ENCODE measurements at places on chromosomes 6 and 20.
A peak's percentile ranks its signal among the peaks of the same experiment; 100 is the strongest.

GRCh38 chr6:33632558-33633039 lies 11.5 kb downstream of the ITPR3 start:
- H3K27ac ChIP-seq: peak overlapping the region; percentile 84
- peak; percentile 59 for DNase-seq
- H3K4me3 ChIP-seq: peak overlapping the region; percentile 95
- H3K36me3 ChIP-seq: peaks cover 24% of the 10 kb centered on the region

DNA sequence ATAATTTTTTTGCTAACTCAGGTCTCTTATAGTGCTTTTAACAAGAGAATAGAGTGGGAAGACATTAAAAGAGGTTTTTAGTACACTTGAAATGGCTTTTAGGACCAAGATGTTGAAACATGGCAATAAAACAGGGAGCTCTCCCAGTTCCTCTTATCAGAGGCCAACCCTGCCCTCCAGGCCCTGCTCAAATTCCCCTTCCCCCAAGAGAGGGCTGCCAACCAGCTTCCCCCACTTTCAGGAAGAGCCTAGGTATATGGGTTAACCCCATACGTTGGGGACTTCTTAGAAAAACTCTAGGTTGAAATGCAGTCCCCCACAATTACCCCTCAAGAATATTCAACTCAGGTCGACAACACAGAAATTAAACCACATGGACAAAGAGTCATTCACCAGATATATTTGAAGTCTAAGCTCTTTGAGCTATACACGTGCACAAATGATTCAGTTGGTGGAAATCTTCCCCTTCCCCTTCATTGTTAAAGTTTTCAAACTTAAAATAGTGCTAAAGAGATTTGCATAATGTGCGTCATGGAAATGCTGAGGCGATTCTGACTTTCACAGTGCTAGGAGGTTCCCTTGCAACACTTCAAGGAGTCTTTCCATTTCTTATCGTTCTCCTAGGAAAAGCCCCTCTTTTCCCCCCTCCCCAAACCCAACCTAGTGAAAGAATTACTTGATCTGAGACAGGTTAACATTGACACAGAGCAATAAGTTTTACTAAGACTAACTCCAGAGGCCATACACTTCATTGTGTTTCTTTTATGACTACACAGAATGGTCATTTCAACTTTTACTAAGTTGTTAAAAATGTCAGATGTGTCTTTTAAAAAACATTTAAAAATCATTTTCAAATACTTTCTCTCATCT lies 49.8 kb upstream of the ENPP5 start:
- H3K4me3 ChIP-seq: no peak overlapping the region
- no peak for DNase-seq
- H3K4me1 ChIP-seq: no peaks in the 10 kb centered on the region
- H3K27ac ChIP-seq: peak overlapping the region; percentile 25
- peaks cover 3% of the 10 kb centered on the region for H3K36me3 ChIP-seq

- no peaks in the 10 kb centered on the region for H3K27me3 ChIP-seq
- no peak for DNase-seq
- peaks cover 4% of the 10 kb centered on the region for H3K4me1 ChIP-seq
- peaks cover 22% of the 10 kb centered on the region for H3K36me3 ChIP-seq
- no peak overlapping the region for H3K4me3 ChIP-seq
Measured at GRCh38 chr20:18190338-18191233, 52.9 kb downstream of the KAT14 start.

- no peak overlapping the region for H3K27ac ChIP-seq
- H3K27me3 ChIP-seq: peaks cover 9% of the 10 kb centered on the region
- peaks cover under 1% of the 10 kb centered on the region for H3K4me1 ChIP-seq
- no peak for DNase-seq
- H3K4me3 ChIP-seq: no peak overlapping the region
Measured at GRCh38 chr6:90356012-90356421, 59.4 kb upstream of the BACH2 start.

DNA sequence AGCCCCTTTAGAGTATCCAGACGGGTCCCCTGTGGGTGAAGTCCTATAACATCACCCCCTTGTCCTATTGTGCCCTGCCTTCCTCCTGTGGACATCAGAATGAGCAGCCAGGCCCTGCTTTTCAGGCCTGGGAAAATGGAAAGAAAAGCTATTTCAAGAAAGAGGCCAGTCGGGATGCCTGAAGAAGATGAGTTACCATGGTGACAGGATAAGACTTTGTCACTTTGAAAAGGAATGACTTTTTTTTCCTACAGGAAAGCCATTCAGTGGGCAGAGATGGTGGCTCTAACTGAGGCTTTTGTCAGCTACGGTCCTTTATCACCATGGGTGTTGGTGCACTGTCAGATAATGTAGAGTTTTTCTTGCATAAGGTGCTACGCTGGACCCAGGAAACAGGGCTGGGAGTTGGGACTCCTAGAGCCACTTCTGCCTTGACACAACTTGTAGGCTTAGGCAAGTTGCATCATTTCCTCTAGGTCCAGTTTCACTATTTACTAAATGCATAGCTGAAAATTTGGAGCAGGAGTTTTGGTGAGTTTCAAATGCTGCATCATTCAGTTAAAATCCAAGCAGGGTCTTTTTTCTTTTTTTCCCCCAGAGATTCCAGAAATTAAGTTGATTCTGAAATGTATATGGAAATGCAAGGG lies 293.6 kb upstream of the PRND start:
- H3K27me3 ChIP-seq: peaks cover 50% of the 10 kb centered on the region
- H3K4me1 ChIP-seq: no peaks in the 10 kb centered on the region
- H3K4me3 ChIP-seq: no peak overlapping the region
- no peak for DNase-seq

DNA sequence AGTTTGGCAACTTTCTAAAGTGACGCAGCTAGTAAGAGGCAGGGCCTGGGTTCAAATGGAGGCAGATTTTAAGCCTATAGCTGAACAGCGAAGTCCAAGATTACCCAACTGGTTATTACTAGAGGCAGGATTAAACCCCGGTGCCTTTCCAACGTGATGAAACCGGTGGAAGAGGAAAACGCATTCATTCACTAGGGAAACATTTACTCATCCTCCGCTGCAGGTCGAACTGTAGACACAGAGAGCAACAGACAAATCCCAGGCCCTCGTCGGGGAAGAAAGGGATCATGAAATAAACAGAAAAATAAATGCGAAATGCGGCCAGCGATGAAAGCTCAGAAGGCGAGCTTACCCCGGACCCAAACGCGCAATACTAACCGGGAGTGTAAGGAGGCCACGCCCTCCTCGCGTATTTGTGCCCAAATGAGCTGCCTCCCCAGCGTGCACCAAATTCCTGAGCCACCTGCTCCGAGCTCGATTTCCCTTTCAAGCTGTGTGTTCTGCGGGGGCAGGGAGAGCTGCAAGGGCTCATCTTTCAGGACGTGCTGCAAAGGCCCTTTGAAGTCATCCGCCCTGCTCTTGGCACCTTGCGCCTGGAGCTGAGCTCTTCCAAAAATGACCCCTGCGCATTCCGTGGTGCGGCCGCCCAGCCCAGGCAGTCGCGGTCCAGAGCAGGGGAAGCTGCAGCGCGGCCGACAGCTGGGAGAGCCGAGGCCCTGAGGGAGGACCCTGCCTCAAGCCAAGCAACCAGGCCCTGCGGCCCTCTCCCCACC lies 46.9 kb downstream of the PDYN start:
- no peak for DNase-seq
- no peak overlapping the region for H3K27ac ChIP-seq
- H3K4me3 ChIP-seq: no peak overlapping the region
- H3K27me3 ChIP-seq: peaks cover 96% of the 10 kb centered on the region

DNA sequence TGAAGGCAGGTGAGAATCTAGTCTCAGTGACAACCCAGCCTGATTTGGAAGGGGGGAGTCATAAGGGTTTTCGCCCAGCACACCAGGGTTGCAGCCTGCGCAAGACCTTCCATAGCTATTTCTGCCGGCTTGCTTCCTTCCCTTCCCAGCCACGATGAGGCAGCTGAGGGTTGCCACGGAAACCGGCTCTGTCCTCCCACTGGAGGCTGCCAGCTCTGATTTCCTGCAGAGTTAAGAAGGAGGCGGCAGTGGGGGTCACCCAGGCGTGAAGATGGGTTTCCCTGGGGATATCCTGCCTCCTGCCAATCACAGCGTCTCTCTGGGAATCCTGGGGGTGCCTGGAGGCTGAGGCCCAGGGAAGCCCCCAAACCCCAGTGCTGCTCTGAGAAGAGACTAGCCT lies 23.1 kb upstream of the KCNB1 start:
- H3K4me1 ChIP-seq: peaks cover 4% of the 10 kb centered on the region
- no peak overlapping the region for H3K4me3 ChIP-seq
- H3K36me3 ChIP-seq: peaks cover 3% of the 10 kb centered on the region
- H3K27ac ChIP-seq: no peak overlapping the region

DNA sequence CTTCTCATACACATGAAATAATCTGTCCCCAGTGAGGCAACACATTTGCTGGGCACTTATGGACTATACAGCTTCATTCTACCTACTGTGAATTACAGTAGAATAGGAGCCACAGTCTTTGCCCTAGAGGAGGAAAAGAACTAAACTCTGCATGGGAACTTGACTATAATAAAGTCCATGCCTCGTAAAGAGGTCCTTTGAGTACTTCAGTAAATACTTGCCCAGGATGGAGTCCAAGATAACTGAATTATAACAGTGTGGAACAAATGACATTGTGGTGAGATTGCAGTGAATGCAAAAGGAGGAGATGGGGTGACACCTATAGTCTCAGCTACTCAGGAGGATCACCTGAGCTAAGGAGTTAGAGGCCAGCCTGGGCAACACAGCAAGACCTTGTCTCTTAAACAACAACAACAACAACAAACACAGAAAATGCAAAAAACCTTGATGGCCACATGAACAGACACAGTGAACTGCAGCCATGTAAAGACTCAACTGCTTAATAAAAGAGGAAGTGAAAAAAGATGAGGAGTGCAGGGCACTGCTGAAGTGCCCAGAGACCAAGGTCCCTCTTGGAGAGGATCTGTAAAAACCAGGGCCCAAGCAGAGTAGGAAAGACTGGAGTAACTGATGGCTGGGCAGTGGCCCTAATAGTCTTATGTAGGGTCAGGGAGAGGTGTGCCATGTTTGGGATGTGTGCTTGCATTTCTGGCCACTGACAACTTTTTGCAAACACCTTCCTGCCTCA lies 3.7 kb downstream of the MRPS18A start:
- H3K4me3 ChIP-seq: no peak overlapping the region
- no peak for DNase-seq
- H3K27me3 ChIP-seq: no peaks in the 10 kb centered on the region
- no peak overlapping the region for H3K27ac ChIP-seq
- H3K4me1 ChIP-seq: peaks cover 51% of the 10 kb centered on the region

DNA sequence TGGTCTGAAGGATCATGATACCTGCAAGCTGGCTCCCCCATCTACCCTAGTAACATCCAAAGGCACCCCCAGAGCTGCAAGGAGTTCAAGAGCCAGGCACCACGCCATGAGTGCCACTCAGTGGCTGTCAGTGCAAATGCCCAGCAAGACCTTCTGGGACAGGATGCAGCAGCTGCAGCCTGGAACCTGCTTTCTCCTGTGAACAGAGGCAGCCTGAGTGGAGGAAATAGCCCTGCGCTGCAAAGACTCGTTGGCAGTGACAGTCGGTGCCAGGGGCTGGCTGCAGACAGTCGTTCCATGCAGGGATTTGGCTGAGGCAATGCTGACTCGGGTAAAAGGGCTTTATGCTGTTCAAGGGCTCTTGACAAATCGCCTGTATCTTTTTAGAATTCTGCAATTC lies 15.7 kb upstream of the SSTR4 start:
- H3K27me3 ChIP-seq: peaks cover 7% of the 10 kb centered on the region
- H3K4me1 ChIP-seq: no peaks in the 10 kb centered on the region
- H3K36me3 ChIP-seq: no peaks in the 10 kb centered on the region
- H3K4me3 ChIP-seq: no peak overlapping the region
- H3K27ac ChIP-seq: no peak overlapping the region

- no peaks in the 10 kb centered on the region for H3K27me3 ChIP-seq
- DNase-seq: no peak
- no peak overlapping the region for H3K4me3 ChIP-seq
- no peaks in the 10 kb centered on the region for H3K4me1 ChIP-seq
Measured at GRCh38 chr20:14951105-14951504, 613.7 kb upstream of the FLRT3 start.

DNA sequence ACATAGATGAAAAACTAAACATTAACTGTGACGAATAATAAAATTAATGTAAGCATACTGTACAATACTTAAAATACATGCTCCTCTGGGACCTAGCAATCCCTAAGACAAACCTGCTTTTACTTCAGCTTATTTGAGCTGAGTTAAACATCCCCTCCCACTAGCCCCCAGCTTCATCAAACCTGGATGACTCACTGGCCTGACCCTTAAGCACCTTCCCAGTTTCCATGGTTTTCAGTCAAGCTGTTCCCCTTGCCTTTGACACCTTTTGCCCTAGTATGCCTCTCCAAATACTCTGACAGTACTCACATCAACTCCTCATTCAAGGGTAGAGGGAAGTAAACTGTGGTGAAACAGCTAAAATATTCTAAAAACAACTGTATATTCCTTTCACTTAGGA lies 4.2 kb downstream of the ELOVL4 start:
- peaks cover 15% of the 10 kb centered on the region for H3K4me1 ChIP-seq
- no peak for DNase-seq

GRCh38 chr20:19661717-19662636 lies 96.1 kb upstream of the RIN2 start:
- H3K36me3 ChIP-seq: no peaks in the 10 kb centered on the region
- DNase-seq: peak; percentile 30
- no peaks in the 10 kb centered on the region for H3K4me1 ChIP-seq
- H3K27me3 ChIP-seq: peaks cover 67% of the 10 kb centered on the region
- H3K4me3 ChIP-seq: no peak overlapping the region
- H3K27ac ChIP-seq: no peak overlapping the region

DNA sequence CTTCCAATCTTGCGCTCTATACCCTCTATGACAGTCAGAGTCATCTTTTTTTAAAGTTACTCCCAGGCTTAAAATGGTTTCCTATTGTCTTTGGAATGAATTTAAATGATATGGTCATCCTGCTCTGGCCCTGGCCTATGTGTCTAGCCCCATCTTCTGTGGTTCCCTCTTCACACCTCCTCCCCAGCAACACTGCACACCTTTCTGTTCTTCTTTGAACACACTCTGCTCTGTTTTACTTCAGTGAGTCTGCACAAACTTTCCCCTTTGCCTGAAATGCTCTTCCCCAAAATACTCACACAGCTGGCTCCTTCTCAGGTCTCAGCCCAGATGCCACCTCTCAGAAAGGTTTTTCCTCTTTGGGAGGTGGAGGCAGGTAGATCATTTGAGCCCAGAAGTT lies 132.7 kb downstream of the FYN start:
- H3K4me1 ChIP-seq: peaks cover 96% of the 10 kb centered on the region
- H3K27ac ChIP-seq: peak overlapping the region; percentile 94
- H3K4me3 ChIP-seq: peak overlapping the region; percentile 62
- H3K27me3 ChIP-seq: no peaks in the 10 kb centered on the region

DNA sequence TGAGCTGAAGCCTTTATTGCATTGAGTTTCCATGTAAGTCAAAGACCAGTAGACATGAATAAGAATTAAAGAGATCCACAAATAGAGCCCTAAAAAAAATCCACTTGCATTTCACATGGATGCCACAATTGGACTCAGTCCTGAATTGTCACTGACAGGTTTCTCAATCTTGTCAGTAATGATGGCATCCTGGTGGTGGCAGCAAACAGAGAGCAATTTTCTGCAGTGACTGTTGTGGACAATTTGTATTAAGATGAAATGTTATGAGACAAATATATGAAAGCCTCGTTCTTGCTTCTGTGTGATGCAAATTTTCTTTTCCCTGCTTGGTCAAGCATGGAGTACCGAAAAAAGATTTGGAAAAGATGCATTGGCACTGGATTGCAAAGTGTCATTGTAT lies 278.9 kb downstream of the SAMD5 start:
- no peak for DNase-seq
- H3K27me3 ChIP-seq: no peaks in the 10 kb centered on the region
- no peaks in the 10 kb centered on the region for H3K4me1 ChIP-seq
- H3K36me3 ChIP-seq: no peaks in the 10 kb centered on the region
- H3K27ac ChIP-seq: no peak overlapping the region

GRCh38 chr20:36599912-36600345 lies 5.7 kb upstream of the RAB5IF start:
- H3K36me3 ChIP-seq: peaks cover 6% of the 10 kb centered on the region
- peak overlapping the region; percentile 39 for H3K27ac ChIP-seq
- no peak for DNase-seq
- no peak overlapping the region for H3K4me3 ChIP-seq
- H3K4me1 ChIP-seq: peaks cover 11% of the 10 kb centered on the region

Data from effector memory CD8-positive, alpha-beta T cell (primary cell).